Coronary artery (tissue), 2 donors: ENCODE measurements at places on chromosomes 3 and 15.

DNA sequence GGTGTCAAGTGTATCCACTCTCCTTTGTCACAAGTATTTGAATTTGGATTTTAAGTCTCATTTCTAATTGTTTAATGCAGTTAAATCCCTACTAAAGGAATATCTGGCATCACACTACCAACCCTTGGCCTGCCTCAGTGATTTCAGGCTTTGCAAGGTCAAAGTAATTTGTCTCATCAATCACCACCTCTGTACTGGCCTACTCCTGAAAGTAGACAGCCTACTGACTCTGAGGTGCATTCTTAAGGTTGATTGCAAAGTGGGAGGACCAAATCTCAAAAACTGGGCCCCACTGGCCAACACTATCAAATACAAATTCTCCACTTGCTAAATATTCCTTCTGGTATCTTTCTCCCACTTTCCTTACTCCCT, 851 bp upstream of the TEX55 start:
- DNase-seq: no peak

DNA sequence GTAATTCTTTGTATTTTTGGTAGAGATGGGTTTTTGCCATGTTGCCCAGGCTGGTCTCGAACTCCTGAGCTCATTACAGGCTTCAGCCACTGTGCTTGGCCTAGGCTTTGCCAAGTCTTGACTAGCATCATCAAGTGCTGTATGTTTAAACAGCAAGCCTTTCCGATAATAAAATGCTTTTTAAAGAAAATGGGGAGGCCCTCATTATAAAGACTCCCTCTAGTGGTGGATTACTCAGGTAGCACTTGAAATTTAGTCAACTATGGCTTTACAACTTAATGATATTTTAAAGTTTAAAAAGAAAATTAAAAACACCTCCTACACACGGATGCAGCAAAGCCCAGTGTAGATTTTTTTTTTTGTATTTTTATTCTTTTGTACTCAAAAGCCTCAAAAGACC, 213.6 kb downstream of the GAP43 start:
- no peak for DNase-seq

DNA sequence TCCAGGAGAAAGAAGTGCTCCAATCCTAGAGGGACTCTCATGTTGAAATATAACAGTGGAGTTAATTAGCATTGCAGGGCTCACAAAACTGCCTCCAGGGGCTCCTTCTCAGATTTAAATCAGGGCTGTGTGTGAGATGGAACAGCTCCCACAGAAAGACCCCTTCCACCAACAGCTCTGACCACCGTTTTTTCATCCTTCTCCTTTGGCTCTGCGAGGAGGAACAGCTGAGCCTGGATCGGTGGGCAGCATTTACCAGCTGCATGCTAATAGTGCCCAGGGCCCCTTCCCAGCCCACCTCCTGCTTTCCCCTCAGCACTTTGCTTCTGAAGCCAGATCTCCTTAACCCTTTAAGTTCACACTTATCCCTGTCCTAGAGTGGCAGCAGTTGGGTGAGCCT, 119.2 kb upstream of the UBE2E1 start:
- DNase-seq: no peak

DNA sequence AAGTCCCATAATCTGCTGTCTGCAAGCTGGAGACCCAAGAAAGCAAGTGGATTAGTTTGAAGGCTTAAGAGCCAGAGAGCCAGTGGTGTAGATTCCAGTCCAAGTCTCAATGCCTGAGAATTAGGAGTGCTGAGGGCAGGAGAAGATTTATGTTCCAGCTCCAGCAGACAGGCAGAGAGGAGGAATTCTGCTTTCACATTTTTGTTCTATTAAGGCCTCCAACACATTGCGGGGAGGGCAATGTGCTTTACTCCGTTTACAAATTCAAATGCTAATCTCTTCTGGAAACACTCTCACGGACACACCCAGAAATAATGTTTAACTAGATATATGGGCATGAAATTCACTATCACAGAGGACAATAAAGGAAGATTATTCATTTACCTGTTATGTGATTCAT, 54.0 kb downstream of the DPH6 start:
- DNase-seq: no peak

GRCh38 chr3:63947594-63947993, 35.4 kb upstream of the SCAANT1 start:
- DNase-seq: no peak
